AG09319 (cell line): ENCODE measurements at places on chromosomes 11 and 22.

DNA sequence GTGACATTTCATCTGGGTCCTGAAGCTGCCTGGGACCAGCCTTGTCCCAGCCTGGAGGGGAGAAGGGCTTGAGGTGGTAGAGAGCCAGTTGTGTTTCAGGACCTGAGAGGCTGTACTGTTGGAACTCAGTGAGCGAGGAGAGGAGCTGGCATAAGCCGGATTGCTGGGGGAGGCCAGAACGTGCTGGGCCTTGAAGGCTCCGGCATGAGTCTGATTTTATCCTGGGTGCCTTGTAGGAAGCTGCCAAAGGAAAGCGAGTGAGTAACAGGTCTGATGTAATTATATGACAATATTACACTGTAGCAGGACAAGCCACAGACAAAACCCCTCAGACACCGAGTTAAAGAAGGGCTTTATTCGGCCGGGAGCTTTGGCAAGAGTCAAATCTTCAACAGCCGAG is 17.2 kb downstream of the AP2A2 start:
- no peak for DNase-seq

DNA sequence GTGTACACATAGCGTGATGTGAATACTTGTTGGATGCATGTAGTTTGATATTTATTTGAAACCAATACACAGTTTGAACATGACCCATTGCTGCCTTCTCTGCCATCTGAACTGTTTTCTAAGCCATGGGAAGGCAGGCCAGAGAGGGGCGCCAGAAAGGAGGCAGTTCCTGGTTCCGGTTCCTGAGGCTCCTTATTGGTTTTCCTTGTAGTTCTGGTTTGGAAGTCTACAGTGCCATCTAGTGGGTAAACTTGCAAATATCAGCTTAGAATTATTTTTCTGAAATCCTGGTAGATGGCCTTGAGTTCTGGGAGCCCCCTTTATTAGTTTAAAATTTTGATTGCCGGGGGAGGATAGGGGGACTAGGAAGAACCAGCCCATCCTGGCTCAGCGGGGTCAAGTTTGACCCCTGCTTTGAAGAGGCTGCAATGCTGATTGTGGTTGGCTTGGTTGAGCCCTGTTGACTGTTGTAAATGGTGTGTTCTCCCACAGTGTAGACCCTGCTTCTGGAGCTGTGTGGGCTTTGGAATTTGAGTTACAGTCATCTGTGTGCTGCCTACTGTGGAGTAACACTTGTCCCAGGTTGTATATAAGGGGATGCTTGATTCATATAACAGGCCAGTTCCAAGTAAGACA is 48.4 kb downstream of the GRAMD1B start:
- peak; percentile 64 for DNase-seq

- DNase-seq, result no peak
Measured at GRCh38 chr11:94326947-94327346, 22.6 kb downstream of the IZUMO1R start.

DNA sequence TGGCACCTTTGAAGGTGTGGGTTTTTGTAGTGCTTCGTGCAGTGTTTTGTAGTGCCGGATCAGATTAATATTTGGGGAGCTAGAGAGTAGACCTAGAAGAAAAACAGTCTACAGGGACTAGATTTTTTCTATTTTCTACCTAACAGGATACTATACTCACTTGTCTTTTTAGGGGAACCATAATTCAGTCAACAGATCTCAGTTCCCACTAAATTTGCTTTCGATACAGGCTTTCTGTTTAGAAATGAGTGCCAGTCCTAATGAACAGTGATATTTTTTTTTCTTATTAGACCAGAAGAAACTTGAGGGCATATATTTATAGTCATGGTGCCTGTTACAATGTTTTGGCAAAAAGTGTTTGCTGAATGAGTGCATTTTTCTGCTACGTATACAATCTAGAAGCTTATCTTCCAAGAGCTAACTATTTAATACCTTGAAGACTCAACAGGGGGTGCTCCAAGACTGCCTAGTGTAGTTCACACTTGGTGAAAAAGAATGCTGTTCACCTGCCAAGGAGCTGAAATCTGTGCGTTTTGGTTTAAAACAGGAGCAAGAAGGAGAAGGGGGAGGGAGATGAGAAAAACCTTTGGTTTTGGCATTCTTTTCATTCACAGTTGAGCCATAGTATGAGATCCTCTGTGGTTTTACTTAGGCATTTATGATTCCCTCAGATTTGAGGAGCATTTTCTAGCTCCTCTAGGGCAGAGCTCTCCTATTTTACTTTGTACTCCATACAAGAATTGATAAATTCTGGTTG is 44.9 kb upstream of the VSTM5 start:
- peak; percentile 68 for DNase-seq

DNA sequence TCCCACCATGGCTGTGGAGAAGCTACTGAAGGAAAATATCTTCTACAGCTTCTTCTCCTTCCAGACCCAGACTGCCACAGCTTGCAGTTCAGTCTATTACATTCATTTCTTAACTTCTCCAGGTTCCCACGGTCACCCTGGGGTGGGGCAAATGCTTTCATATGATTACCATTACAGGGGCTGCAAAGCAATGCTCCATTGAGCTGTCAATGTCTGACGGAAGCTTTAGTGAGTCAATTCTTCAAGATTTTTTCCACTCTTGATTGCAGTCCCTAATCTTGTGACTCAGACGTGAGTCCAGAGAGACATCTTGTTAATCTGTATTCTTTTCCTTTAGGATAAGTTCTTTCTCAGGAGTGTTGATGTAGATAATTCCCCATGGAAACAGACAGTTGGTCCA is 233.4 kb upstream of the DDI1 start:
- DNase-seq, result no peak

DNA sequence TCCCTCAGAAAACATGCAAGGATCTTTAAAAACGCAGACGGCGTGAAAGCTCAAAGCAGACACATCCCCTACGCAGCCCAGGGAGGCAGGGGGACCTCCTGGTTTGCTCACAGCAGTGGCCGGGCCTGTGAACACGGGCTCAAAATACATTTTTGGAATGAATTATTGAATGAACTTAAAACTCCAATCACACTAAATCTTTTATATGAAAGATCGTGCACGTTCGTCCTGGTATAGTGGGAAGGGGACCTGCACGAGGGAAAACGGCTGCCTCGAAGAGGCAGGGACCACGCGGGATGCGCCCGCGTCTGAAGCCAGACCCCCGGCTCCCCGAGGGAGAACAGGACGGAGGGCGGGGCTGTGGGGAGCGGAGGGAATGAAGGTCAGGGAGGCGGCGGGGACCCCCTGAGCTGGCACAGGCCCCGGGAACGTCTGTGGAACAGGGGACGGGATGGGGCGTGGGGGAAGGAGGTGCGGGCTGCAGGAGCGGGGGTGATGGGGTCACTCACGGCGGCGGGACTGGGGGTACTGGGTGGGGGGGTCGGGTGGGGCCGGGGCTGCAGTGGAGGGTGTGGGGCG is 1.3 kb upstream of the PANX2 start:
- no peak for DNase-seq

DNA sequence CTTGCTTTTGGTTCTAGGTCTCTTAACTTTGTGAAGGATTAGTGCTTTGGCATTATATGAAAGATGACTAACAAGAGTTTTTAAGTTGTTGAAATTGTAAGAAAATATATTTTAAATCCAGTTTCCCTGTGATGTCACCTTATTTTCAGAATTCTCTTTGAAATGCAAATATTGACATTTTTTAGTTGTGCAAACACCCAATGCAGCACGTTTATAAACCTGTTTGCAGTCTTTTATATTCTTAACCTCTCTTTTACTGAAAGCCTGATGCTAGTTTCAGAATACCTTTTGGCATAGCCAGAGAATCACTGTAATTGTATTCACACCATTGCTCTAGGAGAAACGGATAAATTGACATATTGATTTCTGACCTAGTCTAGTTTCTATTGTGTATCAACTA is 42.8 kb upstream of the SLC37A2 start:
- no peak for DNase-seq
